Dorsolateral prefrontal cortex (tissue), 122 donors: ENCODE measurements at places on chromosomes 6 and 20.

- no peak for DNase-seq
Measured at GRCh38 chr20:53636540-53637097, 43.0 kb upstream of the ZNF217 start.

- no peak for DNase-seq
Measured at GRCh38 chr6:33136310-33136900, 55.9 kb downstream of the COL11A2 start.

DNA sequence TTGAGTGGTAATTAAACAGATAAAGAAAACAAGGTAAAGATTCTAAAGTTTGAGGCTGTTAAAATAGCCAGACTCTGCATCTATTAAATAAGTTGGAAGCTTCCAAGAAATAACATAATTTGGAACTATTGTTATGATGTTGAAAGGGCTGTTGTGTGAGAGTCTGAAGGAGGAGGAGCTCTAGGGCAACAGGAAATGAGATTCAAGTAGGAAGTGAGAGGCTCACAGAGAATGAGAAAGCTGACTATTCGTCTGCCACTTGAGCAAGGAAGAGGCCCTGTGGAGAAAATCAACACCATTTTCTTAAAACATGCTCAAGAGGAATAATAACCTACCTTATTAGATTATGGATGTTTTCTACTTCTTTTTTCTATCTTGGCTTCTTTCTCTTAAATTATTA, 185.2 kb downstream of the SLC24A3 start:
- no peak for DNase-seq

GRCh38 chr6:47188588-47189021, 121.1 kb downstream of the TNFRSF21 start:
- no peak for DNase-seq

- DNase-seq: peak; percentile 83
Measured at GRCh38 chr20:24978513-24978912, 14.0 kb downstream of the APMAP start.

DNA sequence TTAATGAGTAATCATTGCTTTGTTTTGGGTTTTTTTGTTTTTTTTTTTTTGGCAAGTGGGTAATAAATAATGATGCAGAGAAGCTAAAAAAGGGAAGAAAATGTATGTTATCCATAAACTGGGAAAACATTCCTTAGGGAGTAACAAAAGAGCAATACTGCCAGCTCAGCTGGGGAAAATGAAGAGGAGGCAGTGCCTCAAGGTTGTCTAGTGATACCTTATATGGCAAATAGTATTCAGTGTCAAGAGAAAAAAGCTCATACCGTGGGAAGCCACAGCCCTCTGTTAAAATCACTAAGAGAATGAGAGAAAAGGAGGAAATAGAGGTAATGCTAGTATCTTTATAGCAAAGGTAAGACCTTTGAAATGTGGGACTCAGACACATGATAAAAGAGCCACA, 47.1 kb upstream of the SMLR1 start:
- no peak for DNase-seq

DNA sequence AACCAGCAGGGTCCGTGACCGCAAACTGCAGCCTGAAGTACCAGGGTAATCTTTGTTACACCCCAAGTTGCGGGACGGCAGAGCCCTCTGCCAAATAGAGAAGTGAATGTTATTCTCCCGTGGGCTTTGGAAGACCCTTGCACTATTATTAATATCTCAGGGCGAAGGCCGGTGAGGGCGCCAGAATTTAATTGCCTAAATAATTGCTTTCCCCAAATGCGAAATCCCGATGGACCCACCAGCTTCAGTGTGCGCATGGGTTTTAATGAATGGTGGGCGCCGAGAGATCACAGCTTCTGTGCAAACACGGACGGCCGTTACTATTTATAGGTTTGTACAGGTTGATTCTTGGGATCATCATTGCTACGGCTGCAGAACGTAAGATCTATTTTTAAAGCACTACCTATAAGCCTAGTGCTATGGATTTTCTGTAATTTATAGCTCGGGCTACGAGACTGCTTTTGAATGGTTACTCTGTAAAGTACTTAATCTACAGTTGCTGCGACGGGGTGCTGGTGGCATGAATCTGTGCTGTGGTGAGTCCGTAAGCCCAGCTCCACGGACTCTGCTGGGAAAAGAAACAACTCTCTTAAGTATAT, 15.2 kb upstream of the PHACTR3 start:
- DNase-seq: no peak

DNA sequence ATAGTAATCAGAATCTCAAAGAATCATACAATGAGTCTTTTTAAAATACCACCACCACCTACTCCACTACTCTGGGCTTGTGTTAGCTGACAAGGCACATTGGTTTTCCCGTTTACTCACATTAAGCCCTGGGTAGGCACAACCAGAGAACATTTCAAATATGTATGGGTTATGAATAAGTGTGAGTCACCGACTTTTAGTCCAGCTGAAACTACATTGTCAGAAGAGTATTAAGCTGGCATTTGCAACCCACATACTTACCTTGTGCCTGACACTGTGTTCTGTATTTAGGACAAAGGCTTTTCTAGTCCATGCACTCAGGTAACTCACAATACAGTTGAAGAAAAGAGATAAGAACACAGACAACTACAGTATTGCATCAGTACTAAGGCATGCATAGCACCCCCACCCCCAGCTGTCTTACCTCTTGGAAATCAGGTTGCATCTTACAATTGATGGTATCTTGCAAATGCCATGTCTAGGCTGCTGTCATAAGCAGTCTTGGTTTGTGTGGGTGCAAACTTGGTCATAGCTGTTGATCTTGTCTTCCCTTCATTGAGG, 40.3 kb upstream of the AHI1 start:
- no peak for DNase-seq

DNA sequence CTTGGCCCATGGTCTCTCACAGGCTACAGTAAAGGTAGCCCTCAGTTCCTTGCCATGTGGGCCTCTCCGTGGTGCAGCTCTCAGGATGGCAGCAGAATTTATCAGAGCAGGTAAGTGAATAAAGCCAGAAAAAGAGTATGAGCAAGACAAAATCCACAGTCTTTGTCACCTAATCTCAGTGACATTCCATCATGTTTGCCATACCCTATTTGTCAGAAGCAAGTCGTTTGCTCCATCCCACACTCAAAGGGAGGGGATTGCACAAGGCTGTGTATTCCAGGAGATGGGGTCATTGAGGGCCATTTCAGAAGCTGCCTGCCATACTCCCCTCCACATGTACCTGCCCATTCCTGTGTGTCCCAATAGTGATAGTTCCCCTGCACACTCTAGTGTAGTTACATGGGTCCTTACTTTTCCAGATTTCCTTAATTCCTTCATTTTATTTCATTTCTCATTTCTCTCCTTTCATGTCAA, 24.2 kb downstream of the ISM1 start:
- no peak for DNase-seq

- DNase-seq: no peak
Measured at GRCh38 chr6:158409451-158409850, 97.2 kb downstream of the TULP4 start.

- DNase-seq: no peak
Measured at GRCh38 chr6:2632976-2633584, 117.6 kb downstream of the MYLK4 start.

- no peak for DNase-seq
Measured at GRCh38 chr6:167401525-167402194, 76.8 kb downstream of the TTLL2 start.

DNA sequence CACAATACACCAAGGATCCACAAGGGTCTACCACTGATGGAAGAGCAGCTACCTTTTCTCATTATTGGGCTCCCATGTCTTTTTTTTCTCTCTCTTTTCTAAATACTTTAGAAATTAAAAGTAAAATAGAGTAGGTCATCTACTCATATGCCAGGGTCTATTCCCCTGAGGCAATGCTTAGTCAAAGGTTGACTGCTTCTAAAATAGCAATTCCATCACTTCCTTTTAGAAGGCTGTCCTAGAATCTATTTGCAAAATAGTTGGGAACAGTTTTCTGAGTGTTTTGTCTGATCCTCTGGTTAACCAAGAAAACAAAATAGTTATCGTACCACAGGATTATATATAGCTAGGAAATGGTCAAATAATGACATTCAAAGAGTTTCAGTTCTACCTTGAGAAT, 174.1 kb downstream of the COL21A1 start:
- DNase-seq: no peak

DNA sequence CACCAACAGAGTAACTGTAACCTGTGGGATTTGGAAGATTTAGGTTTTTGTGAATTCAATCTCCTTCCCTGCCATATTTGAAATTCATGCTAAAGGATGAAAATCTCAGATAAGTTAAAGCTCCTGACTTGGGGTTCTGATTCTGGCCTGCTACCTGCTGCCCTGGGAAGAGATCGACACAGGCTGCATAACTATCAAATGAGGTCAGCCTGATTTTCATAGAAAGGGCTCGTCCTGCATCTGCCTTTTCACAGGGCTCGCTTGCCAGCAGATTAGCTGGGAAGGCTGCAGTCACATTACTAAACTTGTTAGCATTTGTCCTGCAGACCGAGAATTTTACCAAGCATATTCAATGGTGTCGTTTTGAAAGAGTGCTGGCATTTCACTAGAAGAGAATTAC, 14.6 kb downstream of the GCLC start:
- no peak for DNase-seq

DNA sequence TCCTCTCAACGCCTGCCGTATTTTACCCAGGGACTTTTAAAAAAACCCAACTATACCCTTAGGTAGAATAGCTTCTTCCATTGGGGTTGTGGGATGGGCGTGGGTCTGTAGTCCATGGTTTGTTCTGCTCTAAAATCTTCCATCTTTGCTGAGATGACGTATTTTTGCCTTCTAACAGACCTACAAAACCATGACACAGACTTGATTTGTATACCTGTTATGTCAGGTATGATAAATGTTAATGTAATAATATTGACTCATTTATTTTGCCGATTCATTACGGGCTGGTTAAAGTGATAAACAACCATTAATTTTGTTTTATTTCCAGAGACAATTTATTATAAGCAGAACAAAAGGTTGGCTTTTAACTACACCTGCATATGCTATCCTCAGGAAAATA, 48.7 kb downstream of the UST start:
- DNase-seq: no peak

DNA sequence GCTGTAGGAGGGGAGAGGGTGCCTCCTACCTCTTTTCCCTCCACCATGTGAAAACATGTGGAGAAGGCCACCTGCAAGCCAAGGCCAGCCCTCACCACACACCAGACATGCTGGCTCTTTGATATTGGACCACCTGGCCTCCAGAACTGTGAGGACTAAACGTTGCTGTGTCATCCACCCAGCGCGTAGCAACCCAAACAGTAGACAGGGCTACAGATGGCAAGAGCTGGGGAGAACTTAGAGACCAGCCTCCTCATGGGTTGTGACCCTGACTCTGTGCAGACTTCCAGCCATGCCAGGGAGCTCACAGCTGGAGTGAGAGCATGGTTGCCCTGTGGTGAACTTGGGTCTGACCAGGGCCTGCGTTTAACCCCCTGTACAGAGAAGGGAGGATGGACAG, 195.9 kb upstream of the CST7 start:
- no peak for DNase-seq
